ENCODE measurements at places on chromosomes 7 and 10.
A peak's percentile ranks its signal among the peaks of the same experiment; 100 is the strongest.

DNA sequence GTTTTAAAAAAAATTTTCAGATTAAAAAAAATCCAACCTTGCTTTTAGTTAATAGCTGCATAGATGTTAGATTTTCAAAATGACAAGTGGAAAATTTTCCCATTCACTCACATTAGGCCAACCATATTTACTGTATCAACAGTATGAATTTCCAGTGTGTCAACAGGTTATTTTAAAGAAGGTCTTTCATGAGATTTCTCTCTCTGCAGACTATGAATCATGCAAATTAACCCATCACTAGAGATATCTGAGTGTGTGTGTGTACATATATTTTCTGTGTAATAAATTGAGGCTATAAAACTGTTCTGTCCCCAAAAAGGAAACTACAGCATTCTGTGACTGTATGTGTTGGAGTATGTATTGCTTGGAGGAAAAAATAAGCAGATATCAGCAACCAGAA is 305.6 kb downstream of the ARL4A start:
- DNase-seq: no peak

DNA sequence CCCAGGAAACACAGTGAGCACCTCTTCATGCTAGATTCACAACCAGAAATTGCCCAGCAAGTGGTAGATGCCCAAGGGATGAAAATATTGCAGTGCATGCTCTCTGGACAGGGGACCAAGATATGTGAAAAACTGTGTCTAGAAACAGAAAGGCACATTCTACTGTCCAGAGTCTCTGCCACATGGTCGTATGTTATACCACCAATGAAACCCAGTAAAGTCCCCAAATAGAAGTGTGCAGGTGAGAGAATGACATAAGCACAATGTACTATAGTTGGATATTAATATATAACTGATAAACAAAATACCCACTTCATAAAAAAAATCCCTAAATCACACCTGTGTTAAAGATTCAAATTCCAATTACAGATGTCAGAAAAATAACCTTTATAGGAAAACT is 43.8 kb downstream of the RASGEF1A start:
- DNase-seq: no peak

DNA sequence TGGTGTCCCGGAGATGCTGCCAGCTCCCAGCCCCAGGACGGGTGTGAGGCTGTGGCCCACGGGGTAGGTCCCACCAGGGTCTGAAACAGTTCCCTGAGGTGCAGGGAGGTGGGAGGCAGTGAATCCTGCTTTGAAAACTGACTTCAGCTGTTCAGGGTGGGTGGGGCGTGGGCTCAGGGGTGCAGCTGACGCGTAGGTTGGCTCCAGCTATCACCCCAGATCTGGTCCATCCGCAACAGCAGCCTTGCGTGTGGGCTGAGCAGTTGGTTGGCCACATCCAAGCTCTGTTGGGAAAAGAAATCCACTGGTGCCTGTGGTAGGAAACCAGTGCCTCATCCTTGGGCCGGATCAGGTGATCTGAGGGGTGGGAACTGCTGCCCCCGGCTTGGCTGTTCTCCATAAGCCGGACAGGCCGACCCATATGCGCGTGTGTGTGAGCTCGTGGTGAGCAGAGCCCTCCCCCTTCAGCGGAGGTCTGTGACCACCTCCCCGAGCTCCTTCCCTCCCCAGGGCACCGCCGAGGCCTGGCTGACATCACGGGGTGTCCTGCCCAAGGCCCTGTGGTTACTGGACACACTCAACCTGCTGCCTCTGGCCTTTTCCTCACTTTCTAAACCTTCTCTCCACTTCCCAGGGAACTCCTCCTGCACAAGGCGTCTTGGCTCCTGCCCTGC is 15.4 kb upstream of the FAM20C start:
- no peak for DNase-seq

- DNase-seq: no peak
These were observed 7.6 kb downstream of the PSMA2 start for GRCh38 chr7:42924223-42924838.

GRCh38 chr10:3745521-3745920 is 39.5 kb downstream of the KLF6 start:
- peak; percentile 46 for DNase-seq

Data from NCI-H345 (cell line).